ENCODE measurements at places on chromosomes 1 and 21.

DNA sequence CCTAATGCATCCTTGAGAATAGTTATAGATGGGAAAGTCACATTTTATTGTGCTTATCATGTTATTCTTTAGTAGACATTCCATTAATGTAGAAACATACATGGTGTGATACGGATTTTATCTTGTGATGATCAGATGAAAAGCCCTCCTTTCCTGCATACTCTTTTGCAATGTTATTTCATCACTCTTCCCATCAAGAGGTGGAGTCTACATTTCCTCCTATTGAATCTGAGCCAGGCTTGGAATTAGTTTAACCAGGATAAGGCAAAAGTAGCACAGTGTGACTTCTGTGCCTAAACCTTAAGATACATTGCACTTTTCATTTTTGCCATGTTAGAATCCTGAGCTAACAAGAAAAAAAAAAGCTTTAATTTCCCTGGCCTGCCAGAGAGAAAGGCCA lies 393.7 kb upstream of the ST6GALNAC5 start:
- no peak for DNase-seq

DNA sequence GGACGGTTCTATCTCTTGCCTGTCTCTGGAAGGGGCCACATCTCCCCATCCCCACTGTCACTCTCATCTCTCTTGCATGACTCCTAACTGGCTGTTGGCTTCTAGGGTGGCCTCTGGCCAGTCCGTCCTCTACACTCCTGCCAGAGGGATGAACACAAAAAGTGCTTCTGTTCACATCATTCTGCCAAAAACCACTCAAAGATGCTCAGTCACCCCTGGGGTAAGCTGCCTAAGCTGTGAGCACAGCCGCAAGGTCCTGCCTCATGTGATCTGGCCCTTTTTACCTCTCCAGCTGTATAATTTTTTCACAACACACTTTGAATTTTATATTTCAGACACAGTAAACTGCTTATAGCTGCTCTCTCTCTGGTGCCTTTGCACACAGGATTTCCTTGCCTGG lies 97.6 kb upstream of the CD34 start:
- no peak for DNase-seq

DNA sequence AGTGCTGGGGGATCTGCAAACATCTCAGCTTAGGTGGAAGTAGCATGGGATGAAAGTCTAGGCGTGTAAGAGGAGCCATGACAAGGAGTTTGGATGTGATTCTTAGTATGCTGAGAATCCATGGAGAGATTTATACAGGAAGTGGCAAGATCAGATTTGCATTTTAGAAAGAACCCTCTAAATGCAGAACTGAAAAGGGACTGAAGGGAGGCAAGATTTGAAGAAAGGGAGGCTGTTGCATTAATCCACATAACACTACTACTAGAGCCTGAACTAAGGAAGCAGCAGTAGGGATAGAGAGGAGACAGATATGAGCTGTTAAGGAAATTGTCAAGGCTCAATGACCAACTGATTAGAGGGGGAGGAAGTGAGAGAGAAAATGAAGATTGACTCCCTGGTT lies 9.8 kb downstream of the C1orf74 start:
- no peak for DNase-seq

DNA sequence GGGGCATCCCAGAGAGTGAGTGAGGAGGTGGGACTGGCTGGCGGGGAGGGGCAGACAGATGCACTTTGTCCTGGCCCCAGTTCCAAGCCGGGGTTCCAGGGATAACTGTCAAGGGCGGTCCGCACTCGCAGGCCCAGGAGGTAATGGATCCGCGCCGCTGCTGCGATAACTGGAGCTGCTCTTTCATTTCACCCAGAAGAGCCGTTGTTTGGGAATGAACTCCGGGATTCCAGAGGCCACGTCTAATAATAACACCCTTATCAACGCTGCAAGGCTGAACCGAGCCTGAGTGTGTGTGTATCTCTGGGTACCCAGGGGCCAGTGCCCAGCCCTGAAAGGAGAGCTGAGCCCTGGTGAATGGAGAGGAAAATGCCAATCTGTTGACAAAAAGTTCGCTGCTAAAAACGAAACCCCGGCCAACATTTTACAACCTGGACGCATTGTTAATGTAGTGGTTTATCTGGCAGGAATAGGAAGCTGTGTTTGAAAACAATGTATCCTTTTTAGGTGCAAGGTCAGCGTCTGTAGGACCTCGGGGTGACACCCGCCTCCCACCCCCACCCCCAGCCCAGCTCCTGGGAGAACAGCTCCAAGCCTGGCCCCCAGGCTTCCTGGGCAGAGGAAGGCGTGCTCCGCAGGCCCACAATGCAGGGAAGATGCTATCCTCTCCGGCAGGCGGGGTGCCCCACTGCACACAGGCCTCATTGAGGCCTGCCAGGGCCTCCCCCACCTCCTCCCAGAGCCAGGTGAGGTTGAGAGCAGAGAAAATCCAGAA lies 119.7 kb downstream of the PROX1 start:
- DNase-seq: no peak

GRCh38 chr1:10890491-10891071 lies 94.1 kb upstream of the CASZ1 start:
- no peak for DNase-seq

DNA sequence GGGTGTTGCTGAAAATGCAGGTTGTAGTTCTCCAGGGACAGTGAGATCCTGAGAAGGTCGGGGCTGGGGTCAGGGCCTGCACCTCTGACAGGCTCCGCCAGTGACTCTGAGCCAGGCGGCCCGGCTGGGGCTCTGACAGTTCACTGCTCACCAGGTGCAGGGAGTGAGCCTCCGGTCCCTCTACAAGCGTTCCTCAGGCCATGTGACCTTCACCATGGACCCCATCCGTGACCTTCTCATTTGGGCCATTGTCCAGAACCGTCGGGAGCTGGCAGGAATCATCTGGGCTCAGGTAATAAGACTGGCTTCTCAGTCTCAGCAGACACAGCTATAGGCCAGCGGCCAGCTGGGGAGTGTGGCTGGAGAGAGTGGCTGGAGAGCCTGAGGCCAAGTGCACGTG lies 41.8 kb downstream of the TRPM2 start:
- DNase-seq: no peak

- DNase-seq: no peak
These were observed 74.4 kb upstream of the ZC3H12A start for GRCh38 chr1:37399830-37400464.

DNA sequence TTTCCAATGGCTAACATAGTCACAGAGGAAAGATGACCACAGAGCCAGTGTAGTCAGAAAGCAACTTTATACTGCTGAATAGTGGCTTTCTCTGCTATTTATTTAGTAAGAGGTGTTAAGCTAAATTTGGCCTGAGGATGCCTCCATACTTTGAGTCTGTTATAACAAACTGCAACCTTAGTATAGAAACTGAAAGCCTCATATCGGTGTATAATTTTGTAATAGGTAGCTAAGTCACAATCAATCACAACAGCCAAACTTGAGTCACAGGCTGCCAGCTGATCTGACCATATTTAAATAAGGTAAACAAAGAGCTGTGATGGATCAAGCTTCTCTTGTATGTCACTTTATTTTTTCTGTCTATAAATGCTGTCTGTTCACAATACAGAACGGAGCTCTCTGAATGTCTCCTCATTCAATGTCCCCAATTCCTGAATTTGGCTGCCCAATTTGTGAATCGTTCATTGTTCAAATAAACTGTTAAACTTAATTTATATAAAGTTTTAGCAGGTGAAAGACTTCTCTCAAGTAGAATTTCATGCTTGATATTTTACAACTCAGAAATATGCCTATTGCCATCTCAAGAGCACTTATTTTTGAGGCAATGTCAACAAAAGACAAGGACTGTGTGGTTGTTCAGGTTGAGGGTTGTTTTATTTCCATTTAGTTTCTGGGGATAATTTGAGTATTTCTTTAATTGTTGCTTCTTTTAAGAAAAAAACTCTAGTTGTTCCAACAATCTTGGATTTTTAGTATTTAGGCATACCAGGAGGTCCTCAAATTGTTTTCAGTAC lies 339.7 kb upstream of the B3GALT2 start:
- no peak for DNase-seq

DNA sequence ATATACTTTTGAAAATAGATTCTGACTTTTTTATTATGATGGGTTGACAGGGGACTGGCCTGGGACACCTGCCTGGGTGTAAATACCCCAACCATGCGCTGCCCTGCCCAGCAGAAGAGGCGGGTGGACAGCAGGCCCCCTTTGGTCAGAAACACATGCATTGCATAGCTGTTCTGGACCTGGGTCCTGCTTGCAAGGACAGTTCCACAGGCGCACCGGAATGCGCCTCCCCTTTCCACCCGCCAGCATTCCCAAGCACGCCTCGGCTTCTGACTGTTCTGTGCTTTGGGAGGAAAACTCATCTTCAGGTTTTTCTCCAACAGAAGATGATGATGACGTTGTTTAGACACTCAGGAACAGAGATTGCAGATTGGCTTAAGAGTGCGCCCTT lies 428 bp upstream of the ZNF678 start:
- DNase-seq: no peak

DNA sequence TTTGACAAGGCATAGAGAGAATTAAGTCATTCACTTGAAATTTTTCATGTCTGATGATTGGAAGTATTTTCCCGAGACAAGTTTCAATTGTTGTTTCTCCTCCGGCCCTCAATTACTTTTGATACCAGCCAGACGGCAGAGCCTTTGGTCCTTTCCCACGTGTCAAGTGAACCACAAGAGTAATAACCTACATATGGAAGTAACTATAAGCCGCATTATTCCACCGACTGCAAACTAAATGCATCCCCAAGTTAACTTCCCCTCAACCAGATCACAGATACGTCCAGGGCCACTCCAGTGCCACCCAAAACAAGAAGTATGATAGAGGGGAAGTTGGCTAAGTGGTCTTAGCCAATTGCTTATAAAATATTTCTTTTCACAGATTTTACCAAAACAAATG lies 20.2 kb downstream of the COLGALT2 start:
- no peak for DNase-seq

GRCh38 chr1:41557751-41558455 lies 73.4 kb upstream of the EDN2 start:
- DNase-seq: no peak

- no peak for DNase-seq
These were observed 81.3 kb downstream of the LRRC8D start for GRCh38 chr1:89901957-89902669.

DNA sequence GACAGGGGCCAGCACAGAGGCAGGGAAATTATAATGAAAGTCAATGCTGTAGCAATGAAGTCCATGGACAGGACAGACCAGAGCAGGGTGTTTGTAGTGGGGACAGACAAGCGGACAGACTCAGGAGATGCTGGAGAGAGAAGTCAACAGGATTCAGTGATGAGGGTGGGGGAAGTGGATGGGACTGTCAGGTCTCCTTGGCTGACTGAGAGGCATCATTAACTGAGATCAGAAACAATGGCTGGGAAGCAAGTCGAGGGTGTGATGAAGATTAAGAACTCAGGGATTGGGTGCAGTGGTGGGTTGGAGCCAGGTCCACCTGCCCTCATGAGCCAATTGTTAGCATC lies 25.5 kb downstream of the CD58 start:
- DNase-seq: no peak

GRCh38 chr1:33086384-33086850 lies 5.5 kb downstream of the AZIN2 start:
- peak; percentile 13 for DNase-seq

GRCh38 chr1:53066488-53066887 lies 4.5 kb downstream of the PODN start:
- no peak for DNase-seq

- no peak for DNase-seq
These were observed 5.8 kb upstream of the SLC44A5 start for GRCh38 chr1:75616436-75617433.

GRCh38 chr1:235421751-235422150 lies 54.5 kb downstream of the TBCE start:
- DNase-seq: no peak

GRCh38 chr1:234916840-234917239 lies 211.8 kb downstream of the TOMM20 start:
- DNase-seq: no peak

- DNase-seq: no peak
These were observed 104.6 kb upstream of the LBR start for GRCh38 chr1:225532240-225532944.

DNA sequence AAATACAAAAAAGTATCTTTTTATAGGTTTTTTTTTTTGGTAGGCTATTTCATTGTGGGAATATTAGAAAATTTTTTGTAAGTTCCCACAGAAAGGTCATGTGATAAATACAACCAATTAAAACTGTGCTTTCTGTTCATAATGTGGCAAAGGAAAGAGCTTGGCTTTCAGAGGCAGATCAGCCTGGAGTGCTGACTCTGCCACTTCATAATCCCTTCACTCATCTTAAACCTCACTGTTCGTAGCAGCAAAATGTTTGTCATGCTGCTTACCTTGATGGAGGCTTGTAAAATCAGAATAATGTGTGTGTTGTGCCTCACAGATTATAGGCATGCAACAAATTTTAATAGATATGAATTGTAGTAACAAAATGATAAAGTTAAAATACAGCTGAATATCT lies 176.8 kb downstream of the ZP4 start:
- DNase-seq: no peak

GRCh38 chr1:60746278-60746791 lies 336.0 kb upstream of the NFIA start:
- DNase-seq: no peak

- DNase-seq: no peak
These were observed 658.3 kb downstream of the PTPRC start for GRCh38 chr1:199297174-199297573.

DNA sequence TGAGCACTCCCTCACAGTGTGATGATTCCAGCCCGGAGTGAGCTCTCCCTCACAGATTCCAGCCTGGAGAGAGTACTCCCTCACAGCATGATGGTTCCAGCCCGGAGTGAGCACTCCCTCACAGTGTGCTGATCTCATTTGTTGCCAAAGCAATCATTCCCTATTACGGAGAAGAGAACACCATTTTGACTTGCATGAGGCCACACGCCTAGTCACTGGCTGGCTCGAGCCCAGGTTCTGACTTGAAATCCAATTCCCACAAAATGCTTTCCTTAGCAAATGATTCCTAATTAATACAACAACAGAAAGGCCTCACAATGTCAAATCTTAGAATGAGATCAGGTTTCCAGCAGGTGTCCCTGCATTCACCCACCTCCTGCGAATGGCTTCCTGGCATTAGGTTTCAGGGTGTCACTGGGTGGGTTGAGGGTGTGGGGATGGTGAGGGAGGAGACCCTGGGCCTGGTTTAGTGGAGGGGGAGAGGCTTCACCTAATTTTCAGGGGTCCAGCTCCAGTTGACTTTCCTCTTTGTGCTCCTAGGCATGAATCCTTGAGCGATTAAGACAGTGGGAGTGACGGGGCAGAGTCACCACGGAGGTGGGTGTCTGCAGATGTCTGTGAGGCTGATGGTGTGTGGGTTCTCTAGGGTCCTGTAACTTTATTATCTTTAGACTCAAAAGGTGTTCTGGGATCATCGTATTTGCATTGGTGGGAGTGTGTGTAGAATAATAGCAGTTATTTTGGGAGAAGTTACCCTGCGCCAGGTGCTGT lies 158.5 kb downstream of the KCNJ6 start:
- DNase-seq: no peak

DNA sequence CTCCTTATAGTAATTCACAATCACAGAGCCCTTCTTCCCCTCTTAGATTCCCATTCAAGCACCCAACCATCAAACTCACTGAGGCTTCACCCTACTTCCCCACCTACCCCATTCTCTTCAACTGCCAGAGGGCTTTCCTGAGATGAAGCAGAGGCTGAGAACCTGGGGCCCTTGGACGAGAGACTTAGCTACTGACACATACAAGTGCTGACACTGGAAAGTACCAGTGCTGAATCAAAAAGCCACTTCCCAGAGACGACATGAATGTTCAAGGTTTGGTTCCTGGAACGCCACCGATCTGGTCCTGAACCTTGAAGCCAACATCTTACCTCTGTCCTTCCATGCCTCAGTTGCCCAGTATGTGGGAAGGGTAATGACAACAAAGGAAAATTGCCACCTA lies 16.6 kb upstream of the RAP1A start:
- DNase-seq: no peak

- DNase-seq: no peak
These were observed 12.1 kb downstream of the BSND start for GRCh38 chr1:55010887-55011217.
